ENCODE measurements at places on chromosomes 16 and 17.

- peak; percentile 84 for DNase-seq
Observed at GRCh38 chr17:48497103-48497502, 33.7 kb downstream of the HOXB1 start.

- DNase-seq, result no peak
Observed at GRCh38 chr17:30794372-30794771, 30.1 kb downstream of the CRLF3 start.

DNA sequence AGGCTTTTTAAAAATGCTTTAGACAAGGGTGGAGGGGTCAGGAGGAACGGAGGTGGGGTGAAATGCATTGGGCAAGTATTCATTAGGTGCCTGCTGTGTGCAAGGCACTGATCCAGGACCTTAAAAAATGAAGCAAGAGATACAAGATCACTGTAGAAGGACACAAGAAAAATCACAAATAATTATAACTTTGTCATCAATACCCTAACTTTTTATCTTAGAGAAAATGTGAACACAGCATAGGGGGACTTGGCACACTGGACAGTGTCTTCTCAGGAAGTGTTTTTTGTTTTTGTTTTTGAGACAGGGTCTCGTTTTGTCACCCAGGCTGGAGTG is 7.0 kb downstream of the EPOP start:
- no peak for DNase-seq

GRCh38 chr16:58425245-58425644 is 33.0 kb downstream of the GINS3 start:
- no peak for DNase-seq

DNA sequence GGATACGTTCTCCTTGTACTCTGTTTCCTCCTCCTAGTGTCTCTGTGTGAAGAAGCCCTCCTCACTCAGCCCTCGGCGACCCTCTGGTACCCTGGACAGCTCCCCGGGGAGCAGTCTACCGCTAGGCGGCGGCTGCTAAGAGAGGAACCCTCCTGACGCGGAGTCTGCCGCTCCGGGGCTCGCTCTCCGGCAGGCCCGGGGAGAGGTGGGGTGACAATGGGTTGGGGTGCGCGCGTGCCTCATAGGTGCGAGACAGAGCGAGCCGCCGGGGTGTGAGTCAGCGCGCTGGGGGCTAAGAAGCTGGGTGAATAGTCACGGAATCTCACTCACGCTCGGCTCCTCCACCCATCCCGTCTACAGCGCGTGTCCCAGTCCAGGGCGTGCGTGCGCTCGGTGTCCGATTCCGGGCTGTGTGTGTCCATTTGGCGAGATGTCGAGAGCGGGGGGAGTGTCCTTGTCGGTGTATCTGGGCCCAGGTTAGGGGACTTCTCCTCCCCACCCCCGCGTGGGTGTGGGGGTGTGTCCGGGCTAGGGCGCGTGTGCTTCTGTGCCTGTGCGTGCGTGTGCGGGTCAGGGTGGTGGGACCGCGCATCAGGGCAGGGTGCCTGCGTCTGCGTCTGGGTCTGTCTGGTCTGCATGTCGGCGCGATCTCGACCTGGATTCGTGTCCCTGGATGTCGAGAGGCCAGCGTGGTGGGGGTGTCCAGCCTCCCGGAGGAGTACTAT is 577 bp upstream of the HS3ST2 start:
- no peak for DNase-seq

- no peak for DNase-seq
Observed at GRCh38 chr17:80938556-80938955, 53.1 kb upstream of the CHMP6 start.

DNA sequence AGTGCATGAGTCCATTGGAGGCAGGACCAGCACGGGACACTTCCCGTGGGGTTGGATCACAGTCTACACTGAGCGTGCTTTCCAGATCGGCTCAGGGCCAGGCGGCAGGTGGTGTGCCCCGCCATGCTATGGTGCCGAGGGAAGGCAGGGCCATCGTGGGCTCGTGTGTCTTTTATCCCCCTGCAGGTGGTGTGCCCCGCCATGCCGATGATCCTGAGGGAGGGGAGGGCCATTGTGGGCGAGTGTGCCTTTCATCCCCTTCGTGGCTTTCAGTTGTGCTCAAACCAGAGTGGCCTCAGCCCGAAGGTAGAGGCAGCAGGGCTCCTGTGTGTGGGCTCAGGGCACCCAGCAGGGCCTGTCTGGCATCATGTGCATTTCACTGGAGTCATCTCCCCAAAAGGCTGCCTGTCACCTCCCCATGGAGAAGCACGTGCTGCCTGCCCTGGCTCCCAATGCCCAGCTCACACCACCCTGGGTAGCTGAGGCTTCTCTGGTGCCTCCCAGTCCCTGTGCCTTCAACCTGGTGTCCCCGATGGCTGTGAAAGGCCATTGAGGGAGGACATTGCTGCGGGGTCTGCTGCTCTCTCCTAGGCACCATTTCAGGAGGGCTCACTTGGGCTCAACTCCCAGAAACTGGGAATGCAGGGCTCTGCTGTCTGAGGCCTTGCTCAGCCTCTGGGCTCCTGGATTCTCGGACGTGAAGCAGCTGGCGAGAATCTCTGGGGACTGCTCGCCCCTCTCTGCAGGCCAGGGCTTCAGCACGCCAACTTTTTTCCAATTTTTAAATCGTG is 207.6 kb downstream of the NPIPB11 start:
- DNase-seq, result no peak

- peak; percentile 74 for DNase-seq
Observed at GRCh38 chr16:54136276-54136625, 150.3 kb downstream of the IRX3 start.
